HFFc6 (cell line): ENCODE measurements at places on chromosomes 7 and 10. TPM values are rescaled to one million over a fixed set of nuclear protein-coding genes. Genes with fewer than 3 reads are reported as not detected.

CLRN3 gene
- total RNA-seq: not detected in 3 replicates

BICC1 gene
- 62.0 to 67.3 TPM (median 62.4 TPM) in 3 replicates for total RNA-seq

TUBB8 gene
- not detected in 3 replicates for total RNA-seq

CCDC71L gene
- total RNA-seq: 119 and 148 TPM in 2 replicates

ZRANB1 gene
- 11.3 to 12.5 TPM (median 12.5 TPM) in 3 replicates for total RNA-seq

EBLN1 gene
- total RNA-seq: not detected in 3 replicates

CBX3 gene
- total RNA-seq: 123 to 150 TPM (median 139 TPM) in 3 replicates

PANK1 gene
- total RNA-seq: 4.2 to 4.8 TPM (median 4.8 TPM) in 3 replicates

SHH gene
- not detected in 3 replicates for total RNA-seq

CCL24 gene
- total RNA-seq: not detected in 3 replicates

GRCh38 chr10:13272164-13272571 is 27.7 kb downstream of the PHYH start:
- DNase-seq: no peak

DNA sequence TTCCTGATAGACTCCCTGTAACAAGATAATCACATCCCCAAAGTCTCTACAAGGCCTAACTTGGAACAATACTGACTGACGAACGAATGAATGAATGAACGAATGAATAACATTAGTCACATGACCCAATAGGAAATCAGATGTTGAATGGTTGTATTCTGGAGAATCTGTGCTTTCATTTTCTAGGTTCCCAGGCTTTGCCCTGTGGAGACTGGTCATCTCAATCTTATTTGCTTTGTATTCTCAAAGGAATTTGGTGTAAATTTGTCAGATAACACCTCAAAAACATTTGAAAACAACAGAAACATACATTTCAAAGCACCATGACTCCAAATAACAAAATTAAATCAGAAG is 69.6 kb upstream of the COL1A2 start:
- no peak for DNase-seq

DNA sequence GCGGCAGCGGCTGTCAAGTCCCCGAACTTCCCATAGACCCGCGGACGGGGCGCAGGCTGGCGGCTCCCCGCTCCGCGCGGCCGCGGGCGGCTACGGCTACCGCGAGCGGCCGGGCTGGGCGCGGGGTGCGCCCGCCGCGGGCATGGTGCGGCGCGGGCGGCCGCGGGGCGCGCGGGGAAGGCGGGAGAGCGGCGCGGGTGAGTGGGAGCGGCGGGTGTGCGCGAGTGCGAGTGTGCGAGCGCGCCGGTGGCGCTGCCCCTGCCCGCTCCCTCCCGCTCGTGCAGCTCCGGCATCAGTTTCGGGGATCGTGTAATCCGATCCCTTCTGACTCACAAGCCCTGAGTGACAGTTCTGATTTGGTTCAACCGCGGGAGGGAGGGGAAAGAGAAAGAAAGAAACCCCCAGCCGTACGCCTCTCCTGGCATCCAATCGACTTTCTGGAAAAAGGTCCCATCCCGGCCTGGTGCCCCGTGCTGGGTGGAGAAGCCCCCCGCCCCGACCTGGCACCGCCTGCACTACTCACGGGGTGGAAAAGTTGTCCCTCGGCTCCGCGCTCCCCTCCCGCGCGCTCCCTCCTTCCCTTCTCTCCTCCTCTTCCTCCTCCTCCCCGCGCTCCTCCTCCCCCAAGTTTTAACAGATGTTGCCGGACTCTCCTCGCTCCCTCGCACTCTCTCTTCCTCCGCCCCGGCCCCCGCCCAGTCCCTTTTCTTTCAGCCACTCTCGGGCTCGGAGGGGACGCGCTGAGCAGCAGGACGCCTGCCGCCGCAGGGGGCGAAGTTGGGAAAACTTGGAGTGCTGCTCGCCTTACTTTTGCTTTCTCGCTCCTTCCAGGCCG is at the start of gene GLI3:
TSS of gene GLI3 (minus strand) at position 234 of the 835 bp plus-strand sequence. CDS start 13,956 bp downstream, outside the sequence.
- peak; percentile 90 for DNase-seq

- DNase-seq: no peak
Measured at GRCh38 chr10:112913255-112913654, 36.8 kb upstream of the TCF7L2 start.

DNA sequence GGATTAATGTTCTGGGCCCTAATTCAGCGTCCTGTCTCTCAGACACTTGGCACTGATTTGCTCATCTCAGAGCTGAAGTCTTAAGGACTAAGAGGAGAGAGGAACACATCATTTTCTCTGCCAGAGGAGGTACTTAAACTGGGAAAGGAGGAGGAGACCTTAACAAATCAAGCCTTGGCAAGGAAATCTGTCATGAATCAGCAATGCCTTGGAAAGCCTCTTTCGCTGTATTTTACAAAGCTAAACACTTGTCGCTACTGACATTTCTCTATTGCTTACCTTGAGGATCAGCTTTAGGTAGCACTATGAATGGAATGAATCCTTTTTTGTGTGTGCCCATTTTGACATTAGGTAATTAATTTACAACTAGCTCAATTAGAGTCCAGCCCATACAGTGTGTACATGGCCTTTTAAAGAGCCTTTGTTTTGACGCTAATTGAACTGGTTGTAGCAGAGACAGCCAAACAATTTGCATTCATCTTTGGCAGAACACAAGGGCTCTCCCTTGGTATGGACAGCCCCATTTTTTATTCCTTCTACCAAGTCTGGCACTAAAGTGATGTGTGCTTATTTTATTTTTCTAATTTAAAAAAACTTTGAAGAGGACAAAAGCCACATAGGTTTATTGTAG is 37.4 kb downstream of the AUTS2 start:
- no peak for DNase-seq

- DNase-seq: no peak
Measured at GRCh38 chr7:44261240-44261639, 60.5 kb downstream of the YKT6 start.

GRCh38 chr10:35215107-35215506 is 88.5 kb downstream of the CREM start:
- no peak for DNase-seq

GRCh38 chr7:22565315-22565811 is 65.4 kb upstream of the STEAP1B start:
- DNase-seq: peak; percentile 80

DNA sequence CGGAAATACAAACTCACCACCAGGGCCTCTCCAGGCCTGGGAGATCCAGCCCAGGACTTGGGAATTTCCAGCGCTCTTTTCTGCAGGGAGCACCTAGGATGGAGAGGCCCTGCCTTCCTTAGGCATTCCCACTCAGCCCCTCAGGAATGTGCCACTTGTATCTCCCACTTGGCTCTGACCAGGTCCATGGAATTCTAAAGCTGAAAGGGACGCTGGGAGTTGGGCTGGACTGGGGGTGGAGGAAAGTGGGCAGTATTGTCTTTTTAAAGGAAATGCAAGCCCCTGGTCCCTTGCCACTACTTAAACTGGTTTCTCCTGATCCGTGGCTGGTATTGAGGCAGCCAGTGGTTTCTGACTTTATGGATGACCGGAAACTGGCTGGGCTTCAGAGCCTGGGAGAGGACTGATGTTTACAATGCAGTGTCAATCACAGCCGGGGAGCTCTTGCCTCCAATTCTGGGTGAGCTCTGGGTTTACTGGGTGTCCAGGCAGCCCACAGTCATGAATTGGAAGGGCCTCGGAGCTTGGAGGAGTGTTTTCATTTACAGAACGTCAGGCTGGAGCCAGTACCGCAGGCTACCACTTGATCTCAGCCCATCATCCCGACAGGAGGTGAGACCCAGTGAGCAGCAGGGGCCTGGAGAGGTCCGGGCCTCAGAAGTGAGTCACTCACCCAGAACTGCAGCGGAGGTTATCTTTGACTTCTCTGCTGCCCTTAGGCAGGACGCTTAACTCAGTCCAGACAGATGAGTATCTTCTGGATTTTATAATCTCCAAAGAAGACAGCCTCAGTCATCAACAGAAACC is 27.3 kb downstream of the AGAP3 start:
- DNase-seq: peak; percentile 94

DNA sequence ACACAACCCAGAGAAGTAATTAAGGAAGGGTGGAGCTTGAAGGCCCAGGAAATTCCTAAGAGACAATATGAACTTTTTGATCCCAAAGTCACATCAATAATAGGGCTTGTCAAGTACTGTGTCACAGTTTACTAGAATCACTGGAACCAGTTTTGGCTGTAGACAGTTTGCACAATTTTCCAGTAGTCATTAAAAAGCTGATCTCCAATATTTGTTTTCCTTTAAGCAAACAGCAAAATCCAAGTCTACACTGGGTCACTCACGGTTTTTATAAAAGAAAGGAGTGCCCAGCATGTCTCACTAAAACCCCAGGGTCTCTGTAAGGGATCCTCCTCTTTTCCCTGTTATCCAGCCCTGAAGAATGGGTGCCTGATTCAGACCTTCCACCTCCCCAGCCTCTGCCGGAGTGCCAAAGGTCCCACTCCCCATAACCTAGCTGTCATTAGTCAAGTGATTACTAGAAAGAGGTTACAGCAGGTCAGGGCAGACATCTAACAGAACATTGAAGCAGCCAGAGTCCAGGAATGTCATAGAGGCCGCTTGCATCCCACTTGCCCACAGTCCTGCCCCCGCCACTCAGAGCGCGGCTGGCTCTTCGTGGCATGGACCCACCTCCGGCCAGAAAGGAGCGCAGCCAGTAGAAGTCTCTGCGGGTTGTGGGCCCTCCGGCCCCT is 552 bp downstream of the SLC25A16 start:
- peak; percentile 19 for DNase-seq

- DNase-seq: no peak
Measured at GRCh38 chr7:130369831-130370550, 10.3 kb upstream of the CPA1 start.

- peak; percentile 39 for DNase-seq
Measured at GRCh38 chr7:141785706-141786552, 4.1 kb upstream of the TAS2R5 start.

- no peak for DNase-seq
Measured at GRCh38 chr7:20777377-20778062, 9.2 kb downstream of the SP8 start.

DNA sequence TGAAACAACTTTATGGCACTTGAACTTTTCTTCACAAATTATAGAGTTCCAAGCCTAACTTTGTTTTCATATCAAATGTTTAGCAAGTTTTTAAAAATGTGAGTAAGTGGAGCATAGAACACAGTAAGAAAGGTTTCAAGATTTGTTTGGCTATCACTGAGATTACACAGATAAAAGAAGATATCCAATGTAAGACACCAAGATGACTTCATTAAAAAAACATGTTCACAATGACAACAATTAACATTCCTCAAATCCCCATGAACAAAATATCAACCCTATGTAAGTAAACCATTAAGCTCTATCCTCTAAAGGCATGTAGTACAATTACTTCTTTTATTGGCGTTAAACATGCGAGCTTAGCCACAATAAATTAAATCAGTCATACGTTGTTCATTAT is 129.7 kb downstream of the RELN start:
- no peak for DNase-seq

- DNase-seq: no peak
Measured at GRCh38 chr10:51272555-51272954, 198.3 kb downstream of the PRKG1 start.

DNA sequence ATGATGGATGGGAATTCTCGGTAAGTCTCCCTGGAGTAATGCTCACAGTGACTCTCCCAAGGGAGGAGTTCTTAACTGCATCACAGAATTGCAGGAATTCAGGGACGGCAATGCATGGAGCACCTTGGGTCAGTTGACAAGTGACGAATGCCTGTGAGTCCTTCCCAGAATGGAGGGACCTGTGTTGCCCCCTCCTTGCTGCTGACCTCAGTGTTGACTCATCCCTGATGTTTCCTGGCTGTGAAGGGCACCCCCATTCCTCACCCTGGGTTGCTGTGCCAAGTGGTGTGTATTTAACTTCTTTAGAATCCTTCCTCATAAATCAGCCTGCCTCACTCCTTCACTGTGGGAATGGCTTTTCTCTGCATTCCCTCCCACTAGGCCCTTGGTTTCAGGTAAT is 98.9 kb downstream of the LRMDA start:
- no peak for DNase-seq

GRCh38 chr10:64867501-64867962 is 1346.3 kb downstream of the REEP3 start:
- no peak for DNase-seq
